Esophagus squamous epithelium (tissue), 5 donors: ENCODE measurements at places on chromosomes 2 and 18.

DNA sequence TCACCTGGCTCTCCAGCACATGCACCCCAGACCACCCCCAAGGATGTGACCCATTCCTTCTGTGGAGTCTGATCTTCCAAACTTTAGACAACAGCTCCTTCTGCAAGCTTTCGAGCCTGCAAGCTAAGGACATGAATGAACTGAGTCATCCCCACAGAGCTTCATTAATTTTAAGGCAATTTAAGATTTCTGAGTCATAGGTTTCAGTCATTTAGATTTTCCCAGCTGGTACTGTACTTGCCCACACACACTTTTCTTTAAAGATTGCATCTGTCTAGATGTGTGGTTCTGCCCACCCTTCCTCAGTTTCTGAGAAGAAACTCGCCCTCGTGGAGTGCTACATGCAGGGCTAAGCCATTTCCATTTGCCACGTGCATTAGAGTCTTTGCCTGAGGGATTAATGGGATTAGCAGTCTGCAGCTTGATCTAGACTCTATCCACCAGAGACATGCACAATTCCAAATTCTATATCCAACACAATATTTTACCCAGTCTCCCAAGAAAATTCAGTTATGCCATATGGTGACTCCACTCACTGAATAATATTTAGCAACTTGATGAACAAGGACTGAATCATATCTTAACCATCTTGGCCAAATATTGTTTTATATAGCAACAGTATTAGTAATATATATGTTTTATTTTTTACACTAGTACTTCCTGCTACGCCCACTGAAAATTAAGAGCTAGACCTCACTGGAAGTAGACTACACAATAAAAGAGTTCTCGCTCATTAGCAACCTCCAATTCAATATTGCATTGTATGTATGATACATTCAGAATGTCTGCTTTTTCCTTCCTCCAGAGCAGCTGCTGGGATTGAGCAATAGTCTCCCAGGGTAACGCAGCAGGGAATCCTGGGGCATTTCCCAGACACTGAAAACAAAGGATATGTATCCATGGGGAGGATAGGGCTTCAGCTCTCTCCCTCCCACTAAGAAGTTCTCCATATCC is 14.3 kb upstream of the TRIB2 start:
- peak overlapping the region; percentile 63 for H3K27ac ChIP-seq
- no peaks in the 10 kb centered on the region for H3K27me3 ChIP-seq
- no peaks in the 10 kb centered on the region for H3K36me3 ChIP-seq
- H3K4me1 ChIP-seq = peaks cover 4% of the 10 kb centered on the region
- no peak overlapping the region for H3K4me3 ChIP-seq

GRCh38 chr2:3377279-3377611 is 373 bp downstream of the EIPR1 start:
- no peaks in the 10 kb centered on the region for H3K27me3 ChIP-seq
- DNase-seq = no peak
- H3K4me1 ChIP-seq = peaks cover 52% of the 10 kb centered on the region
- no peaks in the 10 kb centered on the region for H3K36me3 ChIP-seq

- no peak overlapping the region for H3K27ac ChIP-seq
- H3K36me3 ChIP-seq = no peaks in the 10 kb centered on the region
- H3K4me1 ChIP-seq = no peaks in the 10 kb centered on the region
- no peak for DNase-seq
Observed at GRCh38 chr18:62616331-62616805, 93.5 kb downstream of the ZCCHC2 start.

GRCh38 chr2:230891064-230891463 is 26.3 kb downstream of the ITM2C start:
- H3K4me1 ChIP-seq = no peaks in the 10 kb centered on the region
- no peak overlapping the region for H3K4me3 ChIP-seq
- H3K27me3 ChIP-seq = no peaks in the 10 kb centered on the region
- DNase-seq = no peak
- no peaks in the 10 kb centered on the region for H3K36me3 ChIP-seq

DNA sequence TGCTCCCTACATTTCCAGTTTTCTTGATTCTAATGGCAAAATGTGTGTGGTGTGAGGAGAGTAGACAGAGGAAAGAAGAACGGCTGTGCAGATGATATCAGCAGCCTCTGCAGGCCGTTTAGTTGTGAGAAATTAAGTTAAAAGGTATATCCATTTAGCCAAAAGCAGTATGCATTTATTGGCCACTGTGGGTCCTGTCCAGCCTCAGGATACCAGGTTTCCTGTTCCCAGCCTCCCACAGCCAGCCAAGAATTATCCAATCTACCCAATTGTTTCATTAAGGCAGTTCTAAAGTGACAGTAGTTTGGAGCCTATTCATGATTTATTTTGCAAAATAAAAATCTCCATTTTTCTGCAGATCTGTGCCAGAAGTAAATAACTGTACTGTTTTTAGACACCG is 107.5 kb downstream of the TMEM18 start:
- no peak overlapping the region for H3K27ac ChIP-seq
- H3K4me1 ChIP-seq = no peaks in the 10 kb centered on the region
- H3K27me3 ChIP-seq = no peaks in the 10 kb centered on the region
- H3K4me3 ChIP-seq = no peak overlapping the region

DNA sequence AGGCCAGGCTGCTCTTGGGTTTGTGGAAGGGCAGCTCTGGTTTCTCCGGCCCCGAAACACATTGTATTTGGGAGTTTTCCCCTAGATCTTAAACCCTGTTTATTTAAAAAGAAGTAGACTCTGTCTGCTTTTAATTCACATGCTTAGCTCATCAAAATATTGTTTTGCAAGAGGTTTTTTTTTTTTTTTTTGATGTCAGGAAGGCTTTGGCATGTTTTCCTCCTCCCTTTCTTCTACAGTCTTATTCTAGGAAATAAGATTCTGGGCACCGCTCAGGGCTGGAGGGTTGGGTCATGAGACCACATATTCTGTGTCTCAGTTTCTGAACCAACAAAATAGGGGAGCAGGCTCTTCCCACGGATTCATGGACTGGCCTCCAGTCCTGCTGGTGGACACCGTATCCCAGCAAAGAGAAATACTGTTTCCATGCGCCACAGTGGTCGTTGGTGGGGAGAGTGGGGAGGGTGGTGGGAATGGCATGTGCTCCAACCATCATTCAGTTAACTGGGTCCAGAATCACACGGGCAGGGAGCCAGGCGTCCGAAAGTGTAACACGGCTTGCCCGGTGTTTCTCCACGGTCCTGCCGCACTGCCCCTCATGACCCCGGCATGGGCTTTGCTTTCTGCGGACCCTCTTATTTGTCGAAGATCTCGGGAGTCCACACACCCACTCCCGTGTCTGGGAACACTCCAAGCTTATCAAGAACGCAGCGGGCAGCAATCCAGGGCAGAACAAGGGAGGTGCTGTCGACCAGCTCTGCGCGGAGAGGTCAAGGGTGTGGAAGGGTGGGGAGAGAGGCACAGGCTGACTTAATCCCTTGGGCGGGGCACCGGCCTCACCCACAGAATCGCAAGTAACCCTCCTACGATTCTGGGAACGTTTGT is 176.7 kb downstream of the GLI2 start:
- H3K36me3 ChIP-seq = no peaks in the 10 kb centered on the region
- H3K27me3 ChIP-seq = no peaks in the 10 kb centered on the region
- H3K4me3 ChIP-seq = no peak overlapping the region
- H3K4me1 ChIP-seq = peaks cover 20% of the 10 kb centered on the region
- DNase-seq = no peak
- H3K27ac ChIP-seq = peak overlapping the region; percentile 67

GRCh38 chr2:127641846-127642507 is 4.0 kb upstream of the GPR17 start:
- H3K27me3 ChIP-seq = no peaks in the 10 kb centered on the region
- no peaks in the 10 kb centered on the region for H3K36me3 ChIP-seq
- DNase-seq = no peak
- peak overlapping the region; percentile 58 for H3K27ac ChIP-seq
- no peak overlapping the region for H3K4me3 ChIP-seq
- H3K4me1 ChIP-seq = peaks cover 22% of the 10 kb centered on the region

DNA sequence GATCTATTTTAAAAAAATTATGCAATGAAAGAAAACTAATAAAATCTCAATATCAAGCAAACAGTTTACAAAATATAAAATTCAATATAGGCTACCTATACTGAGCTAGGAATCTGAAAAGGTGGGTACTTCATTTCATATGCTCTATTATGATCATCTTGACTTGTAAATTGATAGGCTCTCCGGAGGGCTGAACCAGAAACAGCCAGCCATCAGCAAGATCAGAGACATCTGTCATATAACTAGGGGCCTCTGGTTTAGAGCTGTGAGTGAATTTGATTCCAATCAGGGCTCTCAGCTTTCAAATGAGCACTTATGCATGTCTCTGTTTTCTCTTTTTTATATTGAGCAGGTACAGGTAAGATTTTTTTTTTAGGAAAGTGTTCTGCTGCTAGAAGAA is 114.2 kb downstream of the SPHKAP start:
- no peak overlapping the region for H3K4me3 ChIP-seq
- no peaks in the 10 kb centered on the region for H3K4me1 ChIP-seq
- DNase-seq = no peak
- H3K36me3 ChIP-seq = no peaks in the 10 kb centered on the region
- no peak overlapping the region for H3K27ac ChIP-seq

- H3K27me3 ChIP-seq = no peaks in the 10 kb centered on the region
- peak overlapping the region; percentile 62 for H3K27ac ChIP-seq
- H3K36me3 ChIP-seq = peaks cover 12% of the 10 kb centered on the region
- no peak for DNase-seq
- H3K4me3 ChIP-seq = no peak overlapping the region
Observed at GRCh38 chr18:9734189-9734588, 26.1 kb downstream of the RAB31 start.

DNA sequence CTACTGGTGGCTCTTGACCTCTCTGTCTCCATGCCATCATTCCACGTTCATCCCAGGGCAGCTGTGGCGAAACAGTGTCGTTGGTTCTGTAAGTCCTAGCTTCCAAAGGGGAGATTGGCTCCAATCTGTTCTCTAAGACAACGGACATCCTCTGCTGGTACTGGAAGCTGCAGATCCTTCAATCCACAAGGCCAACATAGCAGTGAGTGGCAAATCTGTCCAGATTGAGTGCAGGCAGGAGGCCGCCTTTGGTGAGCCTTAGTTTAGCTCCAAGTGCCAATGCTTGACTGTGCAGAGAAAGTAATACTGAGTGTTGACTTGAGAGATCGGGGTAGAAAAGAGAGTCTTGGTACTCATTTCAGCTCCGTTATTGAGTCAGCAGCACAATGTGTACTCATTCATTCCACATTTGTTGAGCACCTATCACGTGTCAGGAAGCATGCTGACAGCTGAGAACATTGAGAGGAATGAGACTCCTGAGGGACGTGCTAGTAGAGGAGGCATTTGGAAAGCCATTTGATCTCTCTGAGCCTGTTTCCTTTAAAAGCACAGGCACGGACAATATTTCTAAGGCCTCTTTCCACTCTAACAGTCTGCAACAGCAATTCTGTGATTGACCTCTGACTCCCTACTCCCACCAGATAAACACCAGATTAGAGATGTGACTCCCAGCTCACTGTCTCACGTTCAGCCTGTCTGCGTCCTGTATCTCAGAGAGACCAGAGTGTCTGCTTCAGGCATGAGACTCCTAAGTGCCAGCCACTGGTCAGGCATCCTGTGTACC is 306.0 kb downstream of the CLIP4 start:
- H3K27me3 ChIP-seq = no peaks in the 10 kb centered on the region
- H3K27ac ChIP-seq = no peak overlapping the region
- no peaks in the 10 kb centered on the region for H3K36me3 ChIP-seq
- no peak overlapping the region for H3K4me3 ChIP-seq
- no peak for DNase-seq

GRCh38 chr18:23142251-23142929 is 7.1 kb downstream of the CABLES1 start:
- H3K27me3 ChIP-seq = no peaks in the 10 kb centered on the region
- peaks cover 43% of the 10 kb centered on the region for H3K4me1 ChIP-seq

DNA sequence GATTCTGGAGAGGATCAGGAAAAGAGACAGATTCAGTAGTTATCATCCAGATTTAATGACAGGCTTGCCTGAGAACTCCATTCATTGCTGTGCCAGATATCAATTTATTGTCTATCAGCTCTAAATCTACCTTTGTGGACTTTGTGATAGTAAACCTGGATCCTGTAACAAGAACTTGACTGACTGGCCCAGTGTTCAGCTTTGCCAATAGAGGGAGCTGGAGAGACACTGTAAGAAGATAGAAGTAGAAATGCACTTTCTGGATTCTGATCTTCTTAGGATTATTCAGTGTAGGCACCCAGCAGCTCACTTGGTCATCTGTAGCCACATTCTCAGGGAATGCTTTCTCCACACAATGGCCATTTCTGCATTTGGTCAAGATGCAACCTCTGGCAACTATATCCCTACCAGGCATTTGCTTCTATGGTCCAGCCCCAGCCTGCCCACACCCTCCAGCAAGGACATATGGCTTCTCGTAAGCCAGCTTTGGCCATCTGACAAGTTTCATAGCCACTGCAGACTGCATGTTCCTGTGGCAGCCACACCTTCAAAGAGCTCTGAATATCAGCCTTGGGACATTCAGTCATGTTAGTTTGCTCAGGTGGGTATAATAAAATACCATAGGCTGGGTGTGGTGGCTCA is 6.1 kb upstream of the SERPINB8 start:
- H3K27me3 ChIP-seq = peaks cover 8% of the 10 kb centered on the region
- H3K27ac ChIP-seq = peak overlapping the region; percentile 28
- H3K4me3 ChIP-seq = no peak overlapping the region
- peaks cover 30% of the 10 kb centered on the region for H3K4me1 ChIP-seq
- no peak for DNase-seq

- DNase-seq = no peak
- no peaks in the 10 kb centered on the region for H3K27me3 ChIP-seq
- no peak overlapping the region for H3K27ac ChIP-seq
- H3K4me1 ChIP-seq = no peaks in the 10 kb centered on the region
- no peak overlapping the region for H3K4me3 ChIP-seq
Observed at GRCh38 chr2:42693013-42693615, 70.8 kb downstream of the OXER1 start.

DNA sequence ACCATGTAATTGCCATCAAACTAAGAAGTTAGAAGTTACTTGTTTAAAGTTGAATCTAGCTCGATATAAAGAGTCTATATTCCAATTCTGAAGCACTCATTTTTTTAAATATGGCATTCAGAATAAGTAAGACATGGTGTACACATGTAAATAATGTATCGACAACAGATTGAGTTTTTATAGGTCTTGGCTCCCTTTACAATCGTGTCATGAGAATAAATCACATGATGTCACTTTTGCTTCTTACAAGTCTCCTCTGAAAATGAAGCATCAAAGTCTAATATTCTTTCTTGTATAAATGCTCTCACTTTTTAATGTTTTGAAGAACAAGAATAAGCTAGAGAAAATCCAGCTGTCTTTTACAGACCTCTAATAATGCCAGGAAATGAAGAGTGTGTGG is 33.1 kb downstream of the LRP1B start:
- no peaks in the 10 kb centered on the region for H3K4me1 ChIP-seq
- no peak overlapping the region for H3K4me3 ChIP-seq
- H3K27ac ChIP-seq = no peak overlapping the region
- H3K36me3 ChIP-seq = no peaks in the 10 kb centered on the region
- no peak for DNase-seq
